Stimulated activated CD8-positive, alpha-beta memory T cell treated with anti-CD3 and anti-CD28 coated beads, Interleukin-4, amount 100 ng/mL, for 48 hours (primary cell): ENCODE measurements at places on chromosomes 1 and 21.

GRCh38 chr1:223221686-223222085, 78.6 kb upstream of the TLR5 start:
- DNase-seq = peak; percentile 7

DNA sequence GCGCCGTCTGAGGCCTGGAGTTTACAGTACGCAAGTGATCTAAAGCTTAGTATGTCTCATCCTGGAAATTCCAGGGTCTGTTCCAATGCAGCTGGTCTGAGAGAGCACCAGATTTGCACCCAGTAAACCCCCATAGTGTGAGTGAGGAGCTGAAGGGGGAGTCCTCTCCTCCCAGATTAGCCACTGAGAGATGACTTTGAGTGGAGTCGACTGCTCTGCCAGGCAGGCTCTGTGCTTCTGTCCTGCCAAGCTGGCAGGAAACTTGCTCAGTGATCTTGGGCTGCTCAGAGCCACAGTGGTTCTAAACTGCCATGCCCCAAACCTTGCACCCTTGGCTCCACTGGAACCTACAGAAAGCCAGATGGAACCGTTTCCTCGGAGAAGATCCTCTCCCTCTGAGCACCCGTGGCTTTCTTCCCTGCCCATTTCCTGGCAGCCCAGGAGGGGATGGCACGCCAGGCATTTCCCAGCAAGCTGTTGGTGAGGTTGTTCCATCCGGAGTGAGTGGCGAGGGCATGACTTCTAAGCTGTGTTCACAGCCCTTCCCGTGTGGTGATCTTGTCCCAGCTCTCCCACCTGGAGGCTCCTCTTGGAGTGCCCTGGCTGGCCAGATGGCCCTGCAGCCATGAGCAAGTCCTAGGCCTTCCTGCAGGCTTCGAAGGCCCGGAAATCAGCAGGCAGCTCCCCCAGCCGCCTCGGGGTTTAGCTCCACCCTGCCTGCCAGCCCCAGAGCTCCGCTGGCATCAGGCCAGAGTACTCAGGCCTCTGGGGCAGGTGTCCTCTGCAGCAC, 125.9 kb upstream of the VAMP3 start:
- DNase-seq = no peak

GRCh38 chr1:205766038-205766437, 9.2 kb downstream of the RAB29 start:
- DNase-seq = no peak

- DNase-seq = no peak
These were observed 69.6 kb upstream of the LAMC2 start for GRCh38 chr1:183116416-183116815.

DNA sequence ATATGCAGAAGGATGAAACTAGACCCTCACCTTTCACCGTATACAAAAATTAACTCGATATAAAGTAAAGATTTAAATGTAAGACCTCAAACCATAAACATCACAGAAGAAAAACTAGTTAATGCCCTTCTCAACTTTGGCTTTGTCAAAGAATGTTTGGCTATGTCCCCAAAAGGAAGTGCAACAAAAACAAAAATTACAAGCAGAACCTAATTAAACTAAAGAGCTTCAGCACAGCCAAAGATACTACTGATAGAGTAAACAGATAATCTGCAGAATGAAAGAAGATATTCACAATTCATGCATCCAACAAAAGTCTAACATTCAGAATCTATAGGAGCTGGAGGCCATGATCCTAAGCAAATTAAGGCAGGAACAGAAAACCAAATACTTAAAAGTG, 824.6 kb upstream of the NEGR1 start:
- no peak for DNase-seq

DNA sequence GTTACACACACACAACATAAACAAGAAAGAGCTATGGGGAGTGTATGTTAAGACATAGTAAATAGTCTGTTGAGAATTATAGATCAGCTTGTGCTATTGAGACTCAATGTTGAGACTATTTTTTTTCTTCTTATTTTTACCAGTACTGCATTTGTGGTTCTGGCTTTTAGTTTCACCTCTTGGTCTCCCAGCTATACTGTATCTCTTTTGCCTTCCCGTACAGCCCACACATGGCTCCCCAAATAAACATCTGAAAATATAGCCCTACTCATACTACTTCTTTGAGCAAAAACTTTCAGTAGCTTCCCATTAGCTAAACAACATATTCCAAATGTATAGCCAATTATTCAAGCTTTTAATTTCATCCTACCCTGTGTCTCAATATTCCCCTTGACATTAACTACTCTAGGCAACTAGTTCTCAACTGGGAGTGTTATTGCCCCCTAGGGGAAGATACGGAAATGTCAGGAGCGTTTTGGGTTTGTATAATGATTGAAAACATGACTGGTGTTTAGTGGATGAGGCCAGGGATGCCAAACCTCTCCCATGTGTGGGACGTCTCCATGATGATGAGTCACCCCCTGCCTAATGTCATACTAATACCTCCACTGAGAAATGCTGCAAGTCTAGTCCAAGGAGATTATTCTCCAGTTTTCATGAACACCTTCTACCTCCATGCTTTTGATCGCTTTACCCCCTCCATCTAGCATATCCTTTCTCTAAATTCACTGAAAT, 6.8 kb downstream of the RPE65 start:
- peak; percentile 28 for DNase-seq

DNA sequence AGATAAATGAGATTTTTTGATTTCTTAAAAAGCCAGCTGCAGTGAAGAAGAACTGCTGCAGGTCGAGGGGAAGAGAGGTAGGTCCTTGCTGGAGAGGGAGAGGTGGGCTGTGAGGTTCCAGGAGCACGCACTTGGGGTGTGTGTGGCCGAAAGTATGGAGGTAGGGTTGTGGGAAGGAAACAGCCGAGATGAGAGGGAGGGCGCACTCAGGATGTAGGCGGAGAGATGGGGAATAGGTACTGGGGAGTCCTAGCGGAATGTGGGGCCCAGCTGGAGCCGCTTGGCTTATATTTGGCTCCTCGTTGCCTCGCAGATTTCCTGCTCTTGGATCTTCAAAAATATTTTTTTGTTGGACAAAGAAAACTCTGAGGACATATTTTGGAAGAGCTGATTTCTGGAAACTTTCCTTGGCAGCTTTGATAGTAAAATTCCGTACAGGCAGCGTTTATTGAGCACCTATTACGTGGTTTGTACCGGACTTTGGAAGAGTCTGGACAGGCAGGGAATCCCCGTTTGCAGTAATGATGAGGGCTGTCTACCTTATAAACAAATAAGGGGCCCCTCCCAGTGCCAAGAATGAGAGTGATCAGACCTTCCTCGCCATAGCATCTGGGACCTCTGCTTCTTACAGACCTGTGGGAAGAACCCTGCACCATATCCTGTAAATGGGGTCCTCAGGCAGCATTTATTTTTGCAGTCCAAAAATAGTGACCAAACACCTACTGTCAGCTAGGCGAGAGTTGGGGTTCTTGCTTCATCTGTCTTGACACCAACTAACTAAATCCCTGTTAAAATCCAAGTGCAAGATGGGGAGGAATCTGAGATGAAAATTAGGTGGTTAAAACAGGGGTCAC, 1.5 kb downstream of the LRRC8D start:
- DNase-seq = no peak
